CD4-positive, alpha-beta T cell treated with Interleukin-6 at 100 ng/mL for 8 hours (primary cell): ENCODE measurements at places on chromosomes 1 and 21.
A peak's percentile ranks its signal among the peaks of the same experiment; 100 is the strongest.

DNA sequence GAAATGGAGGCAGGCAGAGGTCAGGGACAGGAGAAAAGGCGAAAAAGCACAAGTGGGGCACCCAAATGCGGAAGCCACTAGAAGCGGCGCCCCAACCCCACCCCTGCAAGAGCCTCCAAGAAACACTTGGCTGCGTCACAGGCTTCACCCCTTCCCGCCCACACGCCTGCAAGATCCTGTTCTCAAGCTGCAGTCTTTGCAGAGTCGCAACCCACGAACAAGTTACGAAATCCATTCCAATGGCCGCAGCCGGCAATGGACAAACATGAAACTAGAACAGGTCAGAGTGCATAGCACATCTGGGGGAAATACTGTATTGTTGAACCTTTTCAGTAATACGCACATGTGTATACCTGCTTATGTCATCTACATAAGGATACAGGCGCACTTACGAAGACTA, 103.6 kb downstream of the PSMG1 start:
- DNase-seq: no peak

DNA sequence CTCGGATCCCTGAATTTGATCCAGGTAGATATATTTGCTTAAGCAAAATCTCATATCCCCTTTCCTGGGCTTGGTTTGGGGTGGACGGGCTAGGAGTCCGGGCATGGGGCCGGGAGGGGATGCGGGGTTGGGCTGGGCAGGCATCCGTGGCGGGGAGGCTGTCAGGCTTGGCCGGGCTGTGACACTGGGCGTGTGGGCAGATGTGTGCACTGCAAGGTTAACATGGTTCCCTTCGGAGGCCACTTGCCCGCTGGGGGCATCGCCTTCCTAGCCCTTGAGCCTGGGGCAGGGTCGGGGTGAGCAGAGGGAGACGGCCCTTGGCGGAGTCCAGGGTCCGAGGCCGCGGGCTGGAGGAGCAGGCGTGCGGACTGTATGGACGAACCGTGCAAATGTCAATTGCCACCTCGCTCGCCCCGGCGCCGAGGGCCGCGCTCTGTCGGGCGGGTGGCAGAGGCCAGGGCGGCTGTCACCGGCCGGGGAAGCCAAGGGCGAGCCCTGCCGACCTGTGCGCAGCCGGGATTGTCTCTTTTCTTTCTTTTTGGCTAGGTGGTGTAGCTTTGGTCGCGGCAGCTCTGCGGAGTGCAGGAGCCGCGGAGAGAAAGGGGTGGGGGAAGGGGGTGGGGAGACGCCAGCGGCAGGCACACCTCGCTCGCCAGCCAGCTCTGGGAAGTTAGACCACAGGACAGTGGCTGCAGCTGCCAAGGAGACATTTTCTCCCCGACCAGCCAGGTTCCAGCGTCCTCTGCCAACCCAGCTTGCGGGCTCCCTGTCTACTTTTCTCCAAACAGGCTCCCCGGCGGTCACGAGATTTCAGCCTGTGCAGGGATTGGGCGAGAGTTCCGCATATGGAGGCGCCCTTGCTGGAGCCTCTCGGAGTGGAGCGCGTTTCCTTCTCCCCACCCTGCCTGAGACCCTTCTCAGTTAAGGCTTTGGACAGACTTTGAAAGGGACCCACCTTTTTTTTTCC, 1.3 kb downstream of the RCOR3 start:
- DNase-seq: peak; percentile 53

DNA sequence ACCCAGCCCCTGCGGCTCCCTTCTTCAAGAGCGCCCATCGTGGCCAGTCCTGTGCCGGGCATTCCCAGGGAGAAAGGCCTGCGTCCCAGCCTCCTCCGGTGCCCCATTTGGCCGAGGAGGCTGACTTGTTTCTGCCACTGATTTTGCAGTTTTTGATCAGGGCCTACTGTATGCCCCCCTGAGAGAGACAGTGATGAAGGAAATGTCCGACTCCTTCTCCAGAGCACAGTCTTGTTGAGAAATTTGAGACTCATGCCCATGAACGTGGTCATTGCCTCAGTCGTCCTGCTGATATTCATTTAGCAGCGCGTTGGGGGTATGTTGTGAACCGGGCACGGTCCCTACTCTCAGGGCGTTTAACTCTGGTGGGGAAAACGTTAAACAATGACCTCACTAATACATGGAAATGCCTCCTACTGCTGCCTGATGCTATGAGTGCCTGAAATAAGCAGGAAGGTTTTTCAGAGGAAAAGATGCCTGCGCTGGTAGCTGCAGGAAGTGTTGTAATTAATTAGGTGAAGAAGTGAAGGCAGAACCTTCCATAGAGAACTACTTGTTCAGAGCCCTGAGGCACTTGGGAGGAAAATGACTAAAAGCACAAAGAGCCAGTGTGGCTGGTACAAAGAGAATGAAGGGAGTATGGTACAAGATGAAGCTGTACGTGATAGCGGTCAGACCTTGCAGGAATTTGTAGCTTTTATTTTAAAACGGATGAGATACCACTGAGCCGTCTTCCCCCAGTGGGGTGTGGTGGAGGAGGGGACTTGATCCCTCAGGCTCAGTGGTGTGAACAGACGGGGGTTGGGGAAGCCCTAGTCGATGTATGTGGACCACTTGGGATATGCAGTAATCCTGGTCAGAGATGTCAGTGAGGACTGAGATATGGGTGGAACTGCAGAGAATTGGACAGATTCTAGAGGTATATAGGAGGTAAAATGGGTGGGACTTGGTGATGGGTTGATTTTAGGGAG, 730 bp downstream of the ZCCHC17 start:
- no peak for DNase-seq

DNA sequence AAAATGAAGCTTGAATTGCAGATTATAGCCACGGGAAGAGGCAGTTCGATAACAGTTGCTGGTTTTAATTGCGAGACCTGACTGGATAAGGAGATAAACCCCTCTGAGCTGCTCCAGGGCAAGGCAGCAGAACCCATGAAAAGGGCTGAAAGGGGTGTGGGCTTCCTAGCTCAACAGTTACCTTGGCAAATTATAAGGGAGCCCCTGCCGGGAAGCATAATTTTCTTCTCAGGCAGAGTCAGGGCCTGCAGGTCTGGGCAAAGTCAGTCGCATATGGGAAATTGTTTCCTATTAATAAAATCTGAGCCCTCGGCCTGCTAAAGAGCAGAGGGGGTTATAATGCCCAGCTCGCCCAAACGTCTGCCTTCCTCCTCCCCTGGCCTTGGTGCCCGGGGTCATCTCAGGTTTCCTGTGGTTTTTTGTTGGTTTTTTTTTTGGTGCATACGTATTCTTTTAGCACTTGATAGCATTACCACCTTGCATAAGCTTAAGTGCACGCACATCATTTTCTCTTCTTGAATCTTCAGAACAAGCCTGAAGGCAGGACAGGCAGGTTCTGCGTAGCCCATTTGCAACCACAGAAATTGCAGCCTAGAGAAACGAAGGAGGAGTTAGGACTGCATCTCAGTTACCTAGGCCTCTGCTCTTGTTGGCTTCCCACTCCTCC, 33.9 kb upstream of the SELENON start:
- DNase-seq: no peak

DNA sequence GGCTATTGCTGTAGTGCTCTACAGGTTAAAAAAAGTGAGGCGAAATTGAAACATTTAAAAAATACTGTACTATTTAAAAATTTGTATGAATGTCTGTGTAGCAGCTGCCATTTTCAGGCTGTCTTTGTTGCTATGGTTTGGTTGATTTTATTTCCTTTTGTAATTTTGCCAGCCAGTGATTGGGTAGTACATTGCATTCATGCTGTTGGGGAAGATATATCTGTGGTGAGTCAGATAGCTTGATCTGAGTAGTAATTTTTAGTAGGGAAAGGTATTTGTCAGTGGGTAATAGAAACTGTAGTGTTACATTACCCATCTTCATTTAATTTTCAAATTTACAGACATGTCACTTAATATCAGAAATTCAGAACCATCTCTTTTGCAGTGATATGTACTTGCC, 15.0 kb downstream of the NFIA start:
- DNase-seq: no peak

- no peak for DNase-seq
Measured at GRCh38 chr1:210815641-210816550, 318.1 kb downstream of the KCNH1 start.

DNA sequence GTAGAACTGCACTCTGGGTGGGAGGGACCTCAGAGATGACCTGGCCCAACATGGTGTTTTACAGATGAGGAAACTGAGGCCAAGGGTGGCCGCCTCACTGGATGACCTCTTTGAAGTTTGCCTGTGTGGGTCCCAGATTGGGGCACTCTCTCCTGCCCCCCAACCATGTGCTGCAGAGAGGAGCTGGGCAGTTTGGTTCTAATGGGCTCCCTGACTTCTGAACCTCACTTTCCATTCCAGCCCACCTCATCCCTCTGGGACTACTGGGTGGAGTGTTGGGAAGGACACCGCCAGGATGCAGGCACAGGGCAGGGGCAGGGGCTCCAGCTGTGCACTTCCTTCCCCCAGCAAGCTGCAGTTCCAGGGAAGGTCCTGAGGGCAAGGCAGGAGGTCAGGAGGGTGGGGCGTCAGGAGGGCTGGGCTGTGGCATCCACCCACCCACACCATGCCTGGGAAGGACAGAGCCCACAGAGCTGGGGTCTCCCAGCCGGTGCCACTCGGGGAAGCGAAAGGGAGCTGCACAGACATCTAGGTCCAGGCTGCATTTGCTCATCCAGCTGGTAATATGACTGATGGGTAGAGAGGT, 10.3 kb upstream of the EPS8L3 start:
- DNase-seq: no peak
